HTR-8/SVneo (cell line): ENCODE measurements at places on chromosomes 3 and 15.
A peak's percentile ranks its signal among the peaks of the same experiment; 100 is the strongest.

- no peak for DNase-seq
Measured at GRCh38 chr15:70088887-70089691, 8.6 kb downstream of the TLE3 start.

- DNase-seq: no peak
Measured at GRCh38 chr15:72887376-72887775, 103.8 kb upstream of the ADPGK start.

DNA sequence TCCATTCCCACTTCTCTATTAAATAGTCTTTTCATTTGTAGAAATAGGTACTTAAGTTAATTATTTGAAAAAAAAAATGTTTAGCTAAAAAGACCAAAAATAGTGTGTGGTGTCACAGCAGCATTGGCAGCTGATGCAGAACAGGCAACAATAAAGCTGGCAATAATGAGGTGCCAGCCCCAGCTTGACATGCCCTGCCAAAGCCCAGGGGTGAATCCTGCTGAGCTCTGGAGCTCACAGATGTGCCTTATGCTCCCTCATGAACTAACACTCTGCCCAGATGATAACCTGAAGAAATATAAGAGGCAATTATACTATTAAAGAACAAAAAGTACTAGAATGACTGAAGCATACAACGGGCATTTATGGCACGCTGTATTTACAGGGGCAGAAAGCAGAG is 63.8 kb downstream of the IGSF11 start:
- DNase-seq: no peak

DNA sequence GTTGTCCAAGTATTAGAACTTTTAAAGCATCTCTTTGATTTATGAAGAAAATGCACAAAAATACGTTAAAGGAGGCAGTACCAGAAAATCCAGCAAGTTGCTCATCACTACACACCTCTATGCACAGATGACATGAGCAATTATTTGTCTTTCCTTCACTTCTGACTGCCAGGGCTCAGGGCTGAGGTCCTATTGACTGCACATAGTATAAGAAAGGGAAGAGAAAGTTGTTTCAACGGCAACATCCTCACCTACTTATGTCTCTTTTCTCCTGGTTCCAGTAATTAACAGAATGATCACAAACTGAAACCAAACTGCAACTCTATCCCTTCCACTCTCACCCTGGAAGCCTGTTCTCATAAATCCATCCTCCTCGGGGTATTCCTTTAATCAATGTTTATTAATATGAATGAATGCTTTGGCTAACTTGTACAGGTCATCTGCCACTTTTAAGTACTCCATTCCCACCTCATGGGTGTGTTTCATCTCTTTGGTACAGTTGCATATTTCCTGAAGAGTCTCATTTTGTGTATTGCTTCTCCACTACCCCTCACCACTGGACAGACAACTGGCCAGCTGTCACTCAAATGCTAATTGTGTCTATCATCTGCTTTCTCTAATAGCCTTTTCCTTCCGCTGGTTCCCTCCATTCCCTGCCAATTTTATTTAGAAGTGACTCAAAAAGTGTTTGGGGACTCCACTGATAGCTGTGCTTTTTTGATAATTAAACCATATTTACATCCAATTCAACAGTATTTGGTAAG is 34.5 kb downstream of the RAB27A start:
- DNase-seq: no peak

- DNase-seq: peak; percentile 65
Measured at GRCh38 chr15:70643783-70644125, 119.6 kb downstream of the UACA start.

DNA sequence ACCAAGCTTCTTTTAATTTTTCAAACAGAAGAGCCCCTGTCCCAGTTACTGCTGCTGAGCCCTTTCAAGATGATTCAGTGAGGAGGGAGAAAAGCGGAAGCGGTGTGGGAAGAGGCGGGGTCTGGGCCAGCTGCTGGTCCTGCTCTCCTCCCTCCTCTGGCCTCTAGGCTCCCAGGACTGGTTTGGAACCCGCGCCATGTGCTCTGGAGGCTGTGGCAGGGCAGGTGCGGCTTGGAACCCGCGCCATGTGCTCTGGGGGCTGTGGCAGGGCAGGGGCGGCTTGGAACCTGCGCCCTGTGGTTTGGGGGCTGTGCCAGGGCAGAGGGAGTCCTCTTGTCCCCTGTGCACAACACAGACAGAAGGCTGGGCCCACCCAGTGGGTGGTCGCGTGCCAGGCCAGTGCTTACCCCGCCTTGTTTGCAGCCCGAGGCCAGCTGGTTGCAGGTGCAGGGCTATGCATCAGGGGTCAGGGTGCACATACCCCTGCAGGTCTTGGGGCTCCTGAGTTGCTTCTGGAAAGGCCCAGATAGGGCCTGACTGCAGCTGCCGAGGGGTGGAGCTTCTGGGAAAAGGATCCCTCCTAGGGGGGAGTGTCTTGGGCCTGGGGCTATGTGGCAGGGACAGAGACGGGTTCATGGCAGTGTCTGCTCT is 12.2 kb downstream of the ALG1L2 start:
- no peak for DNase-seq

GRCh38 chr3:105448338-105448982 is 81.8 kb downstream of the ALCAM start:
- DNase-seq: no peak

DNA sequence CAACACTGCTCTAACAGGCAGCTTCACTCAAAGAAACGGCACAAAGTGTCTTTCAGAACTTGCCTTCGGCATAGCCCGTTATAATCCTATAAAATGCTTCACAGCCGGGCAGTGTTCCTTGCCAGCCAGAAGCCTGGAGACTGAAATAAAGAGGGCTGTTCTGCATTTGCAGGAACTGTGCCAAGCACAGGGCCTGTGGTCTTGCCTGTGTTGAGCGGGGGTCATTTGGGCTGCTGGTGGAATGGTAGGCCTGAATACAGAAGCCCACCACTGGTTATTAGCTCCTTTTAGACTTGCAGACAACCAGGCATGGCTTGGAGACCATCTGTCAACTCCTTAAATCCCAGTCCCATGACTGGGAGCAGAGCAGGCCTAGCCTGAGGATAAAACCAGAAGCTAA is 4.7 kb upstream of the ARHGEF3 start:
- no peak for DNase-seq

DNA sequence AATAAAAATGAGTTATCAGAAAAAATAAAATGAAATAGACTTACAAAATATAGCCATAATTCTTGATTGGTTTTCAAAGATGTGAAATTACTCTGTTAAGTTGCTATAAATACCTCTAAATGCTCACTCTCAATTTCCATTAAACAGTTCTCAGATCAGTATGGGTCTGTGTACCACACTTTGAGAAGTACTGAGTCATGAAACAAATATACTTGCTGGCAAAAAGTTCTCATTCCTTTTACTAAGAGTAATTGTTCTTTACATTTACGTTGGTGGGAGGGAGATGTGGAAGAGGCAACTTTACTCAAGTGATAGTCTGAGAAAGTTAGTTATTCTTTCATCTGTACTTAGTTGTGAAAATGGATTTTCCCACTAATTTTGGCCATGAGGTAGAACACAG is 96.3 kb downstream of the ZNF385D start:
- DNase-seq: no peak

DNA sequence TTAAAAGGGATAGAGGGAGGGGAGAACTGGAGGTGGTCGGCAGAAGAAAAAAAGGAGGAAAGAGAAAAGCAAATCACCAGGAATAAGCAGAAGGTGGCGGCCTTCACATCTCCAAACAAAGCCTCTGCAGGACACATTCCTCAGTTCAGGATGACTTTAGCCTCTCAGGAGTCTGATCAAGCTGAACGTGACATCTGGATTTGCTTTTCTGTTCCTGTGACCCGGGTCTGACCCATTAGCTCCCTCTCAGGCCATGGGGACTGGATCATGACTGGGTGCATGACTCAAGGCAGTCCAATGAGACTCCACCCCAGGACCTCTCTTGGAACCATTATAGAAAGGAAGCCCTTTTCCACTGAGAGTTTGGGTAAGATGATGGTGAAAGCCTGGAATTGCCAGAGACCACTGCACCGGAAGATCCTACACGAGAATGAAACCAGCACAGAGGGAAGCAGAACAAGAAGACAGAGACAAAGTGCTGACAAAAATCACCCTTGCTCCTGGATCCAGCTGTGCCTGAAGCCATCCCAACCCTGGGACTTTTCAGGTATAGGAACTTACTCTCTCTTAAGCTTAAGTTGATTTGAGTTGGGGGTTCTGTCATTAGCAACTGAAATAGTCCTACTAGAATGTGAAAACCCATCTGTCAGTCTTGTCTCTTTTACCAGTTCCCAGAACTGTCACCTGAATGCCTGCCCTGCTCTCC is 45.4 kb upstream of the RAD18 start:
- no peak for DNase-seq

DNA sequence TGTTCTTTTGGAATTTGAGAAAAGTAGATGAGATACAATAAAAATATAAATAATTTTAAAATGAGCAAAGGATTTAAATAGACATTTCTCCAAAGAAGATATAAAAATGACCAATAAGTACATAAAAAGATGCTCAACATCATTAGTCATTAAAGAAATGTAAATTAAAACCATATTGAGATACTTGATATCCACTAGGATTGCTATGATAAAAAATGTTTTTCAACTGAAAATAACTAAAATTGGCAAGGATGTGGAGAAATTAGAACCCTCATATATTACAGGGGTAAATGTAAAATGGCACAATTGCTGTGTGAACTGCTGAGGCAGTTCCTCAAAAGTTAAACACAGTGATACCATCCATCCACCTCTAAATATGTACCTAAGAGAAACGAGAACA is 38.8 kb downstream of the LRRFIP2 start:
- no peak for DNase-seq

GRCh38 chr3:25153561-25153960 is 274.5 kb upstream of the RARB start:
- DNase-seq: no peak

- no peak for DNase-seq
Measured at GRCh38 chr3:153746211-153746610, 375.0 kb upstream of the ARHGEF26 start.

DNA sequence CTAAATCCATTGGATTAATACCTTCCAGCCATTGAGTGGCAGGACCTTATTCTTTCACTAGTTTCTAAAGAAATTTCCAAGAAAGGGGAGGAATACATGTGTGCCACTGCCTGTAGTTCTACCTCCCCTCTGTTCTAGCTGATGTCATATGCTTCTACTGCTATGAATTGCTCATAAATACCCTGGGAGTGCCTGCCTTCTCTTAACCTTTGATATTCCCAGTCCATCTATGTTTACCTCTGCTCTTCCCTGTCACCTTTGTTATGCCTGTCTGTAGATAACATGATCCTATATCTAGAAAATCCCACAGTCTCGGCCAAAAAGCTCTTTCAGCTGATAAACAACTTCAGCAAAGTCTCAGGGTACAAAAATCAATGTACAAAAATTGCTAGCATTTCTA is 486.9 kb upstream of the ARRDC4 start:
- no peak for DNase-seq

DNA sequence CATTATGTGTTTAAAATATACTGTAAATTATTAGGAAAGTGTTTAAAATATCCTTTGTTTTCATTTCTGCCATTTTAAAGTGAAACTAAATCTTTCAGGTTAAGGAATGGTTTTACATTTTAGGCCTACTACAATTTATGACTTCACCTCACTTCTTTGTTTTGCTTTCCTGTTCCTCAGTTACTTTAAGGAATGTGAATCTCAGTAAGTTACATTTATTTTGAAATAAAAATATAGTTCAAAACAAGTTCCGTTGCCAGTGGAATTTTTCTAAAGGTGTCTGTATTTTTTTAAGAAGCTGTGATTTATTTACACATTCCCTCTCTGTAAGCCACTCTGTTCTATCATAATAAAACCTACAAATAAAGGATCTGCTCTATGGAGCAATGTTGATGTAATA is 630.9 kb upstream of the AGTR1 start:
- DNase-seq: no peak

- no peak for DNase-seq
Measured at GRCh38 chr3:109995377-109995776, 658.0 kb upstream of the DPPA4 start.
